CD4-positive, alpha-beta T cell treated with Interferon alpha-2 for 1 hour (primary cell): ENCODE measurements at places on chromosomes 7 and 10.

GRCh38 chr10:86067436-86068050 is 299.1 kb downstream of the GRID1 start:
- no peak for DNase-seq

DNA sequence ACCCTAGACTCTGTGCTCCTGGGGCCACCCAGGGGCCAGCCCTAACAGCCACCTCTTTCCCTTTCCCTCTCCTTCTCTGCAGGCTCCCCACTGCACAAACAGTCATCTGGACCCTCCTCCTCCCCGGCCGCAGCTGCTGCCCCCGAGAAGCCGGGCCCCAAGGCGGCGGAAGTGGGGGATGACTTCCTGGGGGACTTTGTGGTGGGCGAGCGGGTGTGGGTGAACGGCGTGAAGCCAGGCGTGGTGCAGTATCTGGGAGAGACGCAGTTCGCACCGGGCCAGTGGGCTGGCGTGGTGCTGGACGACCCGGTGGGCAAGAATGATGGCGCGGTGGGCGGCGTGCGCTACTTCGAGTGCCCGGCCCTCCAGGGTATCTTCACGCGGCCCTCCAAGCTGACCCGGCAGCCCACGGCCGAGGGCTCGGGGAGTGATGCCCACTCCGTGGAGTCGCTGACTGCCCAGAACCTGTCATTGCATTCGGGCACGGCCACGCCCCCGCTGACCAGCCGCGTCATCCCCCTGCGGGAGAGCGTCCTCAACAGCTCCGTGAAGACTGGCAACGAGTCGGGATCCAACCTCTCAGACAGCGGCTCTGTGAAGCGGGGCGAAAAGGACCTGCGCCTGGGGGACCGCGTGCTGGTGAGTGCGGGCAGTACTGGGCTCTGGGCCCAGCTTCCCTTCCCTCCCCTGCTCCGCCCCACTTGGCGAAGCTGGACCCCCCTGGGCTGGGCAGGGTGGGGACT is 49.3 kb downstream of the CLIP2 start:
- DNase-seq: no peak

- no peak for DNase-seq
Measured at GRCh38 chr7:132160611-132161532, 415.4 kb downstream of the PLXNA4 start.

DNA sequence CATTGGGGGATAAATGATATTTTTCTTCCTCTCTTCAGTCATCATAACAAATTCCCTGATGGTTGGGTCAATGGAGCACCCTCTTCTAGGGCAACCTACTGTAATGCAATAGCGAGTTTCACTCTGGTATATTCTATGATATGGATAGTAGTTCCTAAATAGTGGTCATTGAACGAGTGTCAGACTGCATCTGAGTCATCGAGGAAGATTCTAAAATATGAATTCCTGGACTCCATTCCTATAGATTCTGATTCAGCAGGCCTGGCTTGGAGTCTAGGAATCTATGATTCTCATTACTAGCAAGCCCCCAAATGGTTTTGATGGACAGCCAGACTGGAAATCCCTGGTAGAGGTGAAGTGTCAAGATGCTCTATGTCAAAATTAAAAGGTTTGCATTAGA is 254.5 kb downstream of the BUB3 start:
- DNase-seq: no peak
